PC-9 (cell line): ENCODE measurements at places on chromosomes 6 and 20. TPM values are rescaled to one million over a fixed set of nuclear protein-coding genes. Genes with fewer than 3 reads are reported as not detected.

PHACTR1 gene
- total RNA-seq, result not detected in 2 replicates

MCHR2 gene
- not detected in 2 replicates for total RNA-seq

C4A gene
- 7.0 and 9.3 TPM in 2 replicates for total RNA-seq

SLC16A10 gene
- 1.7 and 2.5 TPM in 2 replicates for total RNA-seq

ZC3H12D gene
- total RNA-seq, result 0.10 TPM in 1 of 2 replicates, not detected in the other

MEI4 gene
- not detected in 2 replicates for total RNA-seq

CDK19 gene
- 34.0 and 36.8 TPM in 2 replicates for total RNA-seq
